ENCODE measurements at places on chromosomes 5 and 9.
A peak's percentile ranks its signal among the peaks of the same experiment; 100 is the strongest.

DNA sequence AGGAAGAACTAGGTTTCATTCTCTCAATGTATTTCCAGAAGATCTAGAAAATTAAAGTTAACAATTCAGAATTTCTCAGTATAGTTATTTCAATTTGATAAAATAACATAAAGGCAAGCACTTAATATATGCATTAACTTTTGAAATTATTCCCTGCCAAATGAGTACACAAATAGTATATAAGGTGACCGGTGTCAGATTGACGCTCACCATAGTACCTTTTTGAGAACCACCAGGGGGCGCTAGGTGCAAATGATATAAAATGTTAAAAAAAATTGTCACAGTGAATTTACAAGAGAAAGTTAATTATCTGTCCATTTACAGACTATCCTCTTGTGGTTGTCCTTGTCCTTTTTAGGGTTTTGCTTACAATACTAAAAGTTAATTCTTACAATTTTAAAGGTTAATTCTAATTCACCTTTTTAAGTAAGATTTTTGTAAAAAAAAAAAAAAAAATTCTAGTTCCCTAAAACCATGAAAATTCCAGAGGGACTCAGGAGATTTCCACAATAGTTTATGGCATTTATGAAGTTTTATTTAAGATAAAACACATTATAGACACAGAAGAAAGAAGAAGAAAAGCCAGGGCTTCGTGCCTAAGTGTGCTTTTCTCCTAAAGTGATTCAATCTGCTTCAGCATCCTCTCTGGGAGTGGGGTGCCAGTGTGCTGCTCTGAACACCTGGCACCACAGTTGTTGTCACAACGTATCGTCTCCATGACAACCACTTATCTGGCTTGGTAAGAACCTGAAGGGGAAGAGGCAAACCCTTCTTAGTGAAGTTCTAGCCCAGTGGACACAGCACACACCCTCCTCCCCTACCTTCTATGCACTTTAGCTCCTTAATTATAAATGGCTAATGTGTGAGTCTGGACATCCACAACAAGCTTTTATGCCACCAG is 1.7 kb downstream of the ADAMTS16 start:
- no peak for DNase-seq

DNA sequence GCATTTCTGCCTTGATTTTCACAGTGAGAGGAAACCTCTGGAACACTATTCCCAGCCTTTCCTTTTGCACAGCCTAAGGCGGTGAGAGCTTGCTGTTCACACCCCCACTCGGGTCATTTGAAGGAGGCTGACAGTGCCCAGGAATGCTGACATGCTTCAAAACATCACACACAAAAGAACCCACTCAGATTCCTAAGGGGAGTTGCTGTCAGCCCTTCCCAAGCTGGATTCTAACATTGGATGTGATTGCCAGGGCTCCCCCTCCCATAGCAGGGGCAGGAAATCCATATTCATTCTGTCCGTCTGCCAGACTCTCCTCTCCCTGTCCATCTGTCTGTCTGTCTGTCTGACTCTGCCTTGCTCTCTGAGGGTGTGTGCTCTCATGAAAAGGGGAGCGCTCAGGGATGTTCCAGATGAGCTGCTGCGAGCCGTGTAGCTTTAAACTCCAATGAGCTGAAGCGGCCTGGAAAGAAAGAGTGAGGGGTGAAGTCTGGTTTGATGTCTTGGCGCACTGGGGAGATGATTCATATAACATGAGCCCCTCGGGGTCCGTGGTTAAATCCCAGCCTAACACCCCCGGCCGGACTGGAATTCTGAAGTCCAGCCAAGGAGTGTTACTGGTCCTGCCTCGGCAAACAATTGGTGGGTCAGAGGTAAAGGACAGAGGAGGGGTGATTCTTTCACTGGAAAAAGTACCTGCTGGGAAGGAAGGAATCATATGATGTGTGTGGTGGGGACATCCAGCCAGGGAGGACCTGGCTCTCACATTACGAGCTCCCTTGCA is 517.0 kb downstream of the CCDC171 start:
- no peak for DNase-seq

DNA sequence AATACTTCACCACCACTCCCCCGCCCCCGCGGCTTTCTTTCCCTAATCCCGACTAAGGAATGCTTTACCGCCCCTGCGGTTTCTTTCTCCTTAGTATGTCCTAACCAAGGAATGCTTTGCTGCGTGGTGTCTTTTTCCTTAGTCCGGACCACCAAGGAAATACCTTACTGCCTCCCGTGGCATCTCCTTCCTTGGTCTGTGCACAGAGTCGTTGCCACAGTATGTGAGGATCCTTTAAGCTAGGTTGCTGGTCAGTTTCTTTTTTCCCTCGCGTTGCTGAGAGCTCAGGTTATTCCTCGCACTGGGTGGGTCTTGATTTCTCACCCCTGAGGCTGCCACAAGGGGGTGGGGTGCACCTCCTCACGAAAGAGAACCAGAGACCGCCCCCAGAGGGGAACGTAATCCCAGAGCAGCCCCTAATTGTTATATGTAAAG is 309.4 kb downstream of the NR3C1 start:
- DNase-seq: no peak

- DNase-seq: no peak
Observed at GRCh38 chr5:124060413-124061067, 548.6 kb downstream of the CSNK1G3 start.

DNA sequence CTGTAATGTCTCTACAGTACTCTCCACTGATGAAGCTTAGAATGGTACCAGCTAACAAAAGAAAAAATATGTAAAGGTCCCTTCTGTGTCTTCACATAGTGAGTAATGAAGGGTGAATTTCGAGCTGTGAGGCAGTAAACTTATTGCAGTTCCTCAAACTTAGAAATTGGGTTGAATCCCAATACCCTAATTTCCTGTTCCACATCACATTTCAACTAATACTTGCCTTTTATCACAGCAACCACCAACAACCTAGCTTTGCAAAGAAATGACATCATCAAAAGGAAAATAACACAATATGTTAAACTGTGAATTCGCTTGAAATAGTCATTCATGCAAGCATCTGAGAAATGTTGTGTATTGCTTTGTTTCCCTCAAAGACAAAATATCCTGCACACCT is 9.4 kb upstream of the TNFAIP8 start:
- no peak for DNase-seq

- DNase-seq: no peak
Observed at GRCh38 chr9:129610213-129610472, 10.8 kb downstream of the C9orf50 start.

DNA sequence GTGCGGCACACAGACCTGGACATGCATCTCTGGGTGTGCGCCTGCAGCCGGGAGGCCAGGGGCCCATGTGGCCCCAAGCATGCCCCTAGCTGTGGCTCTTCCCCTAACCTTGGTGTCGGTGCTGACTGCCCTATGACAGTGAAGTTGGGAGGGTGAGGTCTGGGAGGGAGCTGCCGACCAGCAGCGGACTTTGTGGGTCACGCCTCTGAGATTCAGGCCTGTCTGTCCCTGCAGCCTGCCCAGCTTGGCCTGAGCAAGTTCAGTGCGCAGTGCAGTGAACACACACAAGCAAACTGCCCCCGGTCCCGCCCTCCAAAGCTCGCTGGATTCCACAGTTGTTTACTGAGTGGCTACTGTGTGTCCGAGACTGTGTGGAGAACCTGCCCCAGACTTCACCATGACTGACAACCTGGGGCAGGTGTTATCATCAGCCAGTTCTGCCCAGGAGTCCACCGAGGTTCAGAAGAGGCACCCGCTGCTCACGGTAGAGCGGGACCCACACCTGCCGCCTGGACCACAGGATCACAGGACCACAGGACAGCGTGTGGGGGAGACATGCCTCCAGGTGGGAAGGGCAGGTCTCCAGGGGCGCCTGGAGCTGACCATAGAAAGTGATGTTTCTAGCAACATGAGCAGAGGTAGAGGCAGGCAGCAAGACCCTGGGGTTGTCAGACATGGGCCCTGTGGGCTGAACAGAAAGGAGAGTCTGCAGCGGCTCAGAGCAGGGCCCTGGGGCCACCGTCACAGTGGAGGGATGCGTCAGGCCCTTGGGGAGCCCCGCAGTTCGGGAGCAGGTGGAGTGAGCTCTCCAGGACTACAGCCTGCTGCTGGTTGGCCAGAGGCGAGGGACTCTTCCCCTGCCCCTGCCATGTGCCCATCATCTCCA is 105.1 kb downstream of the PHF2 start:
- DNase-seq: no peak

- no peak for DNase-seq
Observed at GRCh38 chr9:19154135-19154612, 26.9 kb upstream of the PLIN2 start.

GRCh38 chr5:116135344-116135743 is 50.5 kb downstream of the COMMD10 start:
- no peak for DNase-seq

DNA sequence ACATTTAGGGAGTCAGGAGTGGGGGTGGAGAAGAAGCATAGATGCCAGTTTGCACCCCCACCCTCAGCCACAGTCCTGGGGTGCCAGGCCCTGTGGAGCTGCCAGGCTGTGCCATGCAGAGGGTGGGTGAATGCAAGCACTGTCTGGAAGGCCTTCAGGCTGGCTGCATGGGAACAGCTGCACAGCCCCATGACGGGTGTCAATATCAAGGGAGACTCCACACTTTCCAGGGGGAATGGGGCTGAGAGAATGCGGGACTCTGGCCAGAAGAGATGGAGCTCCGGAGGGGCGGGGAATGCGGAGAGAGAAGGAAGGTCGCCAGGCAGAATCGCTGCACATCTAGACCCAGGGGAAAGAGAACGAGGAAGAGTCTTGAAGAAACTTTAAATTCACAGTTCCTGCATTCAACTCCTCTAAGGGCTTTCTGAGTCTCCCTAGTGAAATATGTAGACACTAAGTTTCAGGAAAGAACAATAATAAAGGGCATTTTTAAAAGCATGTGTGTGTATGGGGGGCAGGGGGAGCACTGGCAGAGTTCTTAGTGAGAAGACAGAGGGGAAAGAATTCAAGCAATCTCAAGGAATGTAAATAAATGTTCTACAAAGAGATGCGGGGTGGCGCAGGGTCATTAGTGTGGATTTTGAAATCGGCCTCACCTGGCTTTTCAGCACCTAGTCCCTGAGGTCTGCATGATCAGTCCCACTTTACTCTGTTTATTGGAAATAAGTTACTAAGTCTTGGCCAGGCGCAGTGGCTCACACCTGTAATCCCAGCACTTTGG is 59.1 kb downstream of the BOD1 start:
- peak; percentile 82 for DNase-seq

- peak; percentile 47 for DNase-seq
Observed at GRCh38 chr5:101678481-101679193, 617.4 kb downstream of the SLCO4C1 start.

DNA sequence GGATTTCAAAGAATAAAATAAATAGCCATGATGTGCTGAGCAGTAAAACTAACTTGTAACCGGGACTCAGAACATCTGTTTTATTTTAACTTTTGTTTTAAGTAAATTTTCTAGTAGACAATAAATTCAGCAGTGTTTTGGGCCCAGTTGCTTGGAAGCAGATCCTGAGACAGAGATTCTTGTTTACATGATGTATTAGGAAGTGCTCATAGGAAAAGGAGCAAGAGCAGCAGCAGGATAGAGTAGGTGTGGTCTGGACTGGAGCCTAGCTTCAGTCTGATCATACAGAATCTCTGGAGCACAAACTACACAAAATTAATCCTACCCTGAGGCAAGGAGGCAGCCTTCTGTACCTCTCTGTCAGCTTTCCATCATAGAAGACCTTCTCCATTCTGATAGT is 139.2 kb upstream of the CCNH start:
- no peak for DNase-seq

DNA sequence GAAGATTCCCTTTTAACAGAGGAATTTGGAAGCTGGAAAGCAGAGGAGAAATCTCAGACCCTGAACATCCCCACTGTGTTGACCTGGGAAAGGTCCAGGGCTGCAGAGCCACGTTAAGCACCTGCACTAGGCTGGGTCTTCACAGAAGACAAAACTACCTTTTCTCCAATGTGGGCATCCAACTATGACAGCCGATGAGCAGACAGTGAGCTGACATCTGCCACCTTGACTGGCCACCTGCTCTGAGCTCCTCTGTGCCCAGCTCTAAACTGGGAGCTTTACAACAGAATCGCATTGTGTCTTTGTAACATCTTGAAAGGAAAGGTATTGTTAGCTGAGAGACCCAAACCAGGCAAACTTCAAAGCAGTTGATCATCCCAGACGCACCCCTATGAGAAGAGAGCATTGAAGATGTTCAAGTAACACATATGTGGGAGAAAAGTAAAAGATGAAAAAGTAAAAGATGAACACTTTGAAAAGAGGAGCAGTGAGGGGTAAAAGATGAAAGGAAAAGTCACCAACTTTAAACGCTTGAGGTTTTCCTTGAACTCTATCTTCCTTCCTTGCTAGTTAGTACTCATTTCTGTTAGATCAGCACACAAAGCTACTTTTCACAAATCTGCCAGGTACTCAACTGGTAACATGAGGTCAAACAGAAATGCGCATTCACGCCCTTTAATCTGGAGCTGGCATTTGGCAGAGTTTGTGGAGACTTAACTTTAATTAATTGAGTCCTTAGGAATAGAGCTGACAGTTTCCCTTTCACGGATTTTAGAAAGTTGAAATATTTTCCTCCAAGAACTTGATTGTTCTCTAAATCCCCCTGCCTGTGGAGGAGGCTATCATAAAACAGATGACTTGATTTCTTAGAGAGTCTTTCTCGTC is 53.2 kb upstream of the CTXN3 start:
- no peak for DNase-seq

- no peak for DNase-seq
Observed at GRCh38 chr5:67651180-67651579, 454.6 kb upstream of the CD180 start.

Data from substantia nigra (tissue), 51 donors.